Cortex of kidney (tissue), 1 donor: ENCODE measurements at places on chromosomes 2 and 18.

DNA sequence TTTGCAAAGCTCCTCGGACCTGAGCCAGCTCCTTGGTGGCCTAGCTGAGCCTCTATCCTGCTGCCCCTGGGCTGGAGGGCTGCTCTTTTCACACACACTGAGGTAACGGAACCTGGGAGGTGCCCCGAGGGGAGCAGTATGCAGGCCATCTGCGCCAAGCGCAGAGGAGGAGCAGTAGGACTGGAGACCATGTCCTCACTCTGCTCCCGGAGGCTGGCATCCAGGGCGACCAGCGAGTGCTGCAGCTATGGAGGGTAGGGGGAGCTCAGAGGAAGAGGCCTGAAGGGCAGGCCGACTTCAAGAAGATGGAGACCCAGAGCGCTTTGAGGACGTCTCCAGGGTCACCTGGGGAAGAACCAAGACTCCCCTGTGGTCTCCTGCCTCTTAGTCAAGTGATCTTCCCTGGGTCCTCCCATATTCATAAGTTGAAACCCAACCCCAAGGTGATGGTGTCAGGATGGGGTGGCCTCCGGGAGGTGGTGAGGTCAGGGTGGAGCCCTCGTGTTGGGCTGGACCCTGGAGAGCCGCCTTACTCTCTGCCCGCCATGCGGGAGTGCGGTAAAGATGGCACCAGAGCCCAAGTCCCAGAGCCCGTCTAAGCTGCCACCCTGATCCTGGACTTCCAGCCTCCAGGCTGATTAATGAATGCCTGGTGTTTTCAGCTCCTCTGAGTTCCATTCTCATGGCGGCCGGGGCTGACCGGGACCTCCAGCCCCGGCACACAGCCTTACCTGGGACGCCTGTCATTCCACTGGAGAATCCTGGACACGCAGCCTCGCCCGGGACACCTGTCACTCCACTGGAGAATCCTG lies 160.7 kb downstream of the NDUFA10 start:
- no peak for DNase-seq

DNA sequence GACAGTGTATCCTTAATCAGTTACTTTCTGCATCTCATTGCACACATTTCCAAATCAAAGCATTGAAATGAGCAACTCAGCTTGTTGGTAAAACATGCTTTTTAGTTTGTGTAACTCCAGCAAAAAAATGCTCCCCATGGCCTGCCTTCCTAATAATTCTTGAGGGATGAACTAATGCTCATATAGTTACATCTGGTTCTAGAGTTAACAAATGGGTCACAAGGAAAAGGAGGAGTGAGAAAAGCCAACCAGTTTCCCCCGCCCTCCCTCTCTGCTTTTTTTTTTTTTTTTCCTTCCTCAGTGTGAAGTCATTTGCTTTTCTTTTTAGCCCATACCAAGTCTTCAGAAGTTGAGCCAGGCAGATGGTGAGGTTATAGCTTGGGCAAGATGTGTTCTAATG lies 231.7 kb downstream of the MTX2 start:
- no peak for DNase-seq

DNA sequence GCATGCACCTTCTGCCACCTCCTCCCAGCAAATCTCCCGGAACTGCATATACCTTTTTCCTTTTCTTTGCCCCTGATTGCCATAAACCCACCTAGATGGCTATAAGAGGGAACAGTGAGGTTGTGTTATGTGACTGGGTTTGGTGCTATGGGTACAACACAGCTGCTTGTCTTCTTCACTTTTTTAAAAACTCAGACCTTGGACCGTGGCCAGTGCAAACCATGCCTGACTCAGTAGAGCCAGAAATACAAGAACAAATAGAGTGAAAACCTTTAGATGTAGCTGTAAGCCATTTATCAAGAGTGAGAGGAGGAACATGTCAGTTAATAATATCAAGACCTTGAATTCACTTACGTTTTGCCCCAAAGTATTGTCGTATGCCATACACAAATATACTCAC lies 267.4 kb upstream of the CHAC2 start:
- DNase-seq = no peak

DNA sequence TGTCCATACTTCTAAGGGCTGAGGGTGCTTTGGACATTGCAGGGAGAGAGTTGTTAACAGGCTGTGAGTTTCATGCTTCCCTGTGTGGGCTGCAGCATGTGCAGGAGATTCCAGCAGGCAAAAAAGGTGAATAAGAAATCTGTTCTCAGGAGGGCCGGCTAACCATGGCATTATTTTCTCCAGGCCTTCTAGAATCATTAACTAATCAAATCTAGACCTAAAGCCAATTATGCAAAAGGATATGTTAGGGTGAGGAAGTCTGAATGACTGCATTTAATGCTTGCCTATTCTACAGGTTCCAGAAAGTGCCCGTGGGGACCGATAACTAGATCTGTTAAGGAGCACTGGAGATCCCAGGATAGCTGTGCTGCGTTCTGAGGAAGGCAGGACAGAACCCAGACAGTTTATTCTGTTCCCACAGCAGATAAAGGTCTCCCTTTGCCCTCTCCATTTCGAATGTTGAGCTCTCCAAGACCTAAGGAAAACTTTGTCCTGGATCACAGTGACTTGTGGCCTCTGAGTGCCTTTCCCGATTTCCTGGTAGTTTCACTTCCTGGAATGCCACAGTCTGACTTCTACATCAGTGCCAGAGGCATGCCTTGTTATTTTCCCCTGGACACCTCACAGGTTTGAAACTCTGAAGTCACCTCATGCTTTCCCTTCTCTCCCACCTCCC lies 50.0 kb upstream of the ZFP36L2 start:
- no peak for DNase-seq

GRCh38 chr18:68564961-68565360 lies 149.9 kb downstream of the TMX3 start:
- no peak for DNase-seq

- DNase-seq = no peak
These were observed 833 bp downstream of the AFG3L2 start for GRCh38 chr18:12376034-12376753.

DNA sequence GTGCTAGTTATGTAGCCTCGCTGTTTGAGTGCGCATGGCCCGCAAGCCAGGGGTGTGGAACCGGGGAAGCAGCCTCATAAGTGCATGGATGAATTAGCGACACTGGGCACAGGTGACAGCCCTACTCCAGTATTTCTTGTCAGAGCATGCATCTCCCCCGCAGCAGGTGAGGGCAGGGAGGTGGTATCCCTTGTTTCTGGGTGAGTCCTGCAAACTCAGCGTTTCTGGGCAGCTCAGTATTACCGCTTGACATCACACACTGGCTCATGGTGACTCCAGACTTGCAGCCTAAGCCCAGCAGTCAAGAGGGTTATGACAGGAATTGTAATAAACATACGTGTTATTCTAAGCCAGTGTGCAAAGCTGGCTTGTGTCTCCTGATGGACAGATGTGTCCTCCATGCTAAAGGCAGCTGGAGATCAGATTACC lies 2.5 kb downstream of the CABLES1 start:
- no peak for DNase-seq

DNA sequence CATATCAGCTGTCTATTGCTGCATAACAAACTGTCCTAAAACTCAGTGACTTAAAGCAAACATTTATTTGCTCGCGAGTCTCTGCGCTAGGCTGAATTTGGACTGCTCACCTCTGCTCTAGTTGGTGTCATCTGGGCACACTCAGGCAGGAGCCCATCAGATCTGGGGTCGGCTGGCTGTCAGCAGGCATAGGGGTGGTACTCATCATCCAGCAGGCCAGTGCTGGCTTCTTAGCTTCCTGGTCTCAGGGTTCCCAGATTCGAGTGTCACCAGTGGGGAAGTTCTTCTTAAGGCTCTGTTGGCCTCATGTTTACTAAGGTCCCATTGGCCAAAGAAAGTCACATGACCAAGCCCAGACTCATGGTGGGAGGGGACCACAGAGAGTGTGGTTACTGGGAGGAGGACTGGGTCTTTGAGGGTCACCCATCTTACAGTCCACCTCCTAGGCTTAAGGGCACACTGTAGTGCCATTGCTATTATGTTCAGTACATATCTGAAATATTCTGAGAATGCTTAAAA lies 71.6 kb upstream of the ATG16L1 start:
- DNase-seq = no peak

DNA sequence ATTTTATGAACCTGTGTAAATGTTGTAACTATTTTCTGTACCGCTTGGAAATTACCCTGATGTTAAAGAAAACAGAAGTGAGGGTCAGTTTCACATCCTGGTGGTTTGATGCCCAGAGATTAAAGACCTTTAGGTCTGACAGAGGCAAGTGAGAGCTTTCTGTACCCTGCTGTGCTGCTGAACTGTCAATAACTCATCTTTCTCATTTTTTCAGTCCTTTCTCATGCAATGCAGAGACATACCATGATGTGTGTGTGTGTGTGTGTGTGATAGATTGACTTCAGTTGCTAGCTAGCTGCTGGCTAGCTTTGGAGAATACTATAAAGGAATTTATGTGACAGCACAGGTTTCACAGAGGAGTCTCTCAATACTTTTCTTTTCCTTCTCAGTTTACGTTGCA lies 2025.6 kb upstream of the LRRTM1 start:
- no peak for DNase-seq

- no peak for DNase-seq
These were observed 120.3 kb downstream of the UXS1 start for GRCh38 chr2:106073678-106074406.

- no peak for DNase-seq
These were observed 25.2 kb downstream of the OSBPL1A start for GRCh38 chr18:24372279-24372872.

GRCh38 chr2:133130548-133131246 lies 437.6 kb downstream of the NCKAP5 start:
- no peak for DNase-seq

DNA sequence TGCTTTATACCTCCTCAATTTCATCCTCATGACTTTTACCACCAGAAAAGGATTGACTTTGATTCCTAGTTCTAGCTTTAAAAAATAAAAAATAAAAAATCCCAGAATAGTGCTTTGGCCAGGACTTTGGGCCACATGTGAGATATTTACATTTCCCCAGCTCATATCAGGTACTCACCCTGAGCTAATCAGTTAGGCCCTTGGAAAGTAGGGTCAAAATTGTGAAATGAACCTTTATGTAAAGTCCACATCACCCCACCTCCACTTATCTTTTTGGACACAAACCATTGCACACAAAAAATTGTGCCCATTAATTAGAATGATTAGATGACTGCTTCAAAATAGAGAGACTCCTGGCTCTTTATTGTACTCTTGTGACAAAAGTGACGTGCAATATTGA lies 17.2 kb downstream of the ME2 start:
- DNase-seq = no peak

- no peak for DNase-seq
These were observed 140.4 kb downstream of the THSD7B start for GRCh38 chr2:136905779-136906178.

DNA sequence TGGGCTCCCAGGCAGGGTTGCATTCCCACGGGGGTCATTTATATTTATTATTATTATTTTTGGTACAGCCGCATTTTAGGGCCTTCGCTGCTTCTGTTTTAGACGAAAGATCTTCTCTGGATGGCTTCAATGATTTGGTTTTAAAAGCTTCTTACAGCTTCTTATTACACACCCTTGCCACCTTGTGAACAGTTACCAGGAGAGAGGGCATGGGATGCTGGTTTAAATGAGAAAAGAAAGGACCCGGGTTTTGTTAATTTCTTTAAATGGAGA lies 1.7 kb downstream of the SH3RF3 start:
- no peak for DNase-seq

DNA sequence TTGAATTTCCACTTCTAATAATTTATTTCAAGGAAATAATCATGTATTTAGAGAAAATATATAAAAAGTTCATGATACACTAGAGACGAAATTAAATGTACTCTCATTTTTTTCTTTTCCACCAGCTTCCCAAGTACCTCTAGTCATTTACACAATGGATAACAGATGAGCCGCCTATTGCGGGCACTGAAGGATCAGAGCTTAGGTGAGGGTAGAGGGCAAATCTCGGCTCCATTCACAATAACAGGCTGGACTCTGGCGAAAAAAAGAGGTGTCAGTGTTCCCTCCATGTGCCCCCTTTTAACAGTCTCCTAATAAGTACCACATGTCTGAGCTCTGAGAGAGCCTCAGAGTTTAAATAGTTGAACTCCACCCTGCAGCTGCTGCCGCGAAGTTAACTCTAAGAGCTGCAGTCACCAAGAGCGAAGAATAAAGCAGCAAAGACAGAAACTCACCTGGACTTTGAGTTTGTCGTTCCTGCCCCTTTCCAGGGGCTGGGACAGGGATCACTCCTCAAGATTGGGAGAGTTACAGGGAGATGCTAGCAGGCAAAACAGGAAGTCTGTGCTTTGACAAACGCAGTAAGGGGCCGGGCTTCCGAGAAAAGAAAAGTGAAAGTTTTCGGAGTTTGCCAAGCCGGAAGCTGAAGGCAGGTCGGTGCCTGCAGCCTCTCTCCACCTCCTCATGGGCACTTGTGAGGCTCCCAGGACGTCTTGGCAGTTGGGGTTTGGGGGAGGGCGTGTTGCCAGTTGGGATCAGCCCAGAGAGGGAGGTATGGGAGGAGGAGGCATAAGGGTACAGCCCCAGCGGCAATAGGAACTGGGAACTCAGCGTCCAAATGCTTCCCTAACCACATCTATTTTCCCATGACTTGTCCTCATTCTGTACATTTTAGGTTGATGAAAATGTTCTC lies at the start of gene SP110:
Gene SP110 (minus strand): TSS at position 566 of the 913 bp plus-strand sequence. CDS start 3,057 bp downstream, outside the sequence.
- DNase-seq = no peak

DNA sequence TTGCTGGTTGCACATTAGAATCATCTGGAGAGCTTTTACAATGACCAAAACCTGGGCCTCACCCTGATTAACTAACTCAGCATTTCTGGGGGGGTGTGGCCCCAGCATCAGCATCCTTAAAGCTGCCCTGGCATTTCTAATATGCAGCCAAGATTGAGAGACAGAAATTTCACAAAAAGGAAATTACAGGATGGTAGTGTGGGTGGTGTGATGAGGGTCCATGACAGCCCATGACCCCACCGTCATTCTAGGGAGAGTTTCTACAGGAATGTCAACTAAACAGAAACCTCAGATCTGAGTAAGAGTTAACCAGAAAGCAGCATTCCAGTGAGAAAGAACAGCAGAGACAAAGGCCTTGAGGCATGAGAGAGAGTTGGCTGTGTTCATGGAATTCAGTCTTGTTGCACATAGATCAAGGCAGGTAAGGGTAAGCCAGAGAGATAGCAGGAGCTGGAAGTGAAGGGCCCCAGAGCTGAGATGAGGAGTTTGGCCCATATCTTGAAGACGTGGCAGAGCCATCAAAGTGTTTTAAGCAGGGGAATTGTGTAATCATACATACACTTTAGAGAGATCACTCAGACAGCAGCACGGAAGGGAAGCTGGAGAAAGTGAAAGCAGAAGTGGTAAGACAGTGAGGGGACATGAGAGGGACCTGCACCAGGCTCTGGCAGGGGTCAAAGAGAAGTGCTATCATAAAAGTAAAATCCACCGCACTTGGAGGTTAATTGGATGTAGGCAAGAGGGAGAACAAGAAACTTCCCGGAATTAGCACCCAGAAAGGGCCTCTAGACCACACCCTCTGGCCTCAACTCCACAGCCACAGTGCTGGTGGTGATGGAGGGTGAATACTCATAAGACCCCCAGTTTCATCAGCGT lies 7.8 kb upstream of the TRABD2A start:
- no peak for DNase-seq

GRCh38 chr2:109079590-109079989 lies 49.4 kb upstream of the SH3RF3 start:
- no peak for DNase-seq

DNA sequence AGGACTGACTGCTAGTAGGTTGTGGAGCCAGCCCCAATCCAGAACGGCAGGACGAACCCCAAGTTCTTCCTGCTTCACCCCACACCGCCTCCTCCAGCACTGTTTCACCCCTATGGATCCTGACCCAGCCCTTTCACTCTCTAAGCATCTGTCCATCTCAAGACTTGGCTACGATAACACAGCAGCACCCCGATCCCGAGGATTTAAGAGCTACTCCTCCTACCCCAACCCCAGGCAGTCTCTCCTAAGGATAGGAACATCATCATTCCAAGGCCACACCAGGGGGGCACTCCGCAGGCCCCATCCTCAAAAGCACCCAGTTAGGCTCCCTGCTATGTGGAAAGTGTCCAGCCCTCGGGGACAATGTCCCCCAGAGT lies 645 bp downstream of the KCTD18 start:
- DNase-seq = no peak
